Stimulated activated CD4-positive, alpha-beta T cell treated with anti-CD3 and anti-CD28 coated beads, Interleukin-15, amount 100 ng/mL, for 48 hours (primary cell): ENCODE measurements at places on chromosomes 1 and 21.

GRCh38 chr1:228794810-228795209 lies 59.5 kb downstream of the RHOU start:
- DNase-seq, result peak; percentile 39

DNA sequence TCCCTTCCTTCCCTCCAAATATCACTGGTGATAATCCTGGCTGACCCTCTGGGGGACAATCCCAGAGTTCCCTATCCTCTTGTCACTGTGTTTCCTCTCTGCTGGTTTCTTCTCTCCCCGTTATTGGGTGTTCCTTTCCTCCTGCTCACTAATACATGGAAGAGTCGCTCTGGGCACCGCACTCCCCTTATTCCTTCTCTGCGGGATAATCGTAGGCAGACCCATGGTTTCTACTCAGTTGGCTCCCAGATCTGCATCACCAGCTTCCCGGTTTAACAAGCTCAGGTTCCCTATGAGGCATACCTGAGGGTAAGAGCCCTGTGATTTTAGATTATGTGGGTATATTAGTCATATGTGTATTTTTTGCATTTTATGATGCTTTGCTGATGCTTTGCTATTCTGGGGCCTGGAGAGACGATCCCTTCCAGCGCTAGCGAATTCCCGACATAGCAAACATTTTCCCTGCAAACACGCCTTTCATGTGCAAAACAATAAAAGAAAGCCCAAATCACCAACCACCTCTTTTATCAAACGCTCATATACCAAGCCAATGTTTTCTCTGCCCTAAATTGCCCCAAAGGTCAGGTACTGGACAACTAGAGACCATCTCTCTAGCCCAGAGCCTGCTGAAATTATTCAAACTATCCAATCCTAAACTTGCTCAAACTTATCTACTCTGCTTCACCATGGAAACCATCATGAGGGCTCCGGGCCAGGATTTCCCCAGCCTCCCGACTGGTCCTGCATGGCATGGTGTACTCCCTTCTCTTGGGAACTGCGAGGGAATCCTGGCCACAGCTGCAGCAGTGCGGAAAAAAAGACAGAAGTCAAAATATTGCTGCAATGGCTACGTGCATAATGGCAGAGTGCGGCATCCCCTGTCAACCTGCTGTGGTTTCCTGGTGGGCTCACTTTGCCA lies 84.2 kb downstream of the PCP4 start:
- no peak for DNase-seq

- DNase-seq, result no peak
These were observed 80.3 kb downstream of the RNF220 start for GRCh38 chr1:44485229-44485933.

GRCh38 chr1:203660931-203661484 lies 34.4 kb downstream of the ATP2B4 start:
- no peak for DNase-seq

DNA sequence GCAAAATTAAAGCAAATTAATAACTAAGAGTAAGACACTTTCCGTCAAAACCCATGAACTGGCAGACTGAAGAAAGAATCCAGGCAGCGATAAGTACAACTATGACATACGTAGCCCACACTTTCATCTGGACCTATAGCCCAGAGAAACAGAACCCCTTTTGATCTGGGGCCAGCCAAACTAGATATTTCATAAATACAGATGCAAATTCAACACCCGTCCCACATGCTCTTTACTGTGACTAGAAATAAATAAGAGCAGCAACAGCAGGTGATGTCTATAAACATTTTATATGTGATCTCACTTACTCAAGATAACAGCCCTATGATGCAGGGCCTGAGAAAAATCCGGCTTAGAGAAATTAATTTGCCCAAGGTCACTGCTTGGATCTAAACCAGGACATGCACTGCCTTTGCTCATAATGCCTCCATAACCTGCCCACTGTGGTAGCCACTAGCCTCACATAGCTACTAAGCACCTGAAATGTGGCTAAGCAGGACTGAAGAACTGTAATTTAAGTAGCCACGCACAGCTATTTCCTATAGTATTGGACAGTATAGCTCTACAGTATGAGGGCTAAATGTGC lies 130.2 kb downstream of the TGFBR3 start:
- DNase-seq, result no peak

- DNase-seq, result no peak
These were observed 15.3 kb upstream of the FHAD1 start for GRCh38 chr1:15231714-15232201.

DNA sequence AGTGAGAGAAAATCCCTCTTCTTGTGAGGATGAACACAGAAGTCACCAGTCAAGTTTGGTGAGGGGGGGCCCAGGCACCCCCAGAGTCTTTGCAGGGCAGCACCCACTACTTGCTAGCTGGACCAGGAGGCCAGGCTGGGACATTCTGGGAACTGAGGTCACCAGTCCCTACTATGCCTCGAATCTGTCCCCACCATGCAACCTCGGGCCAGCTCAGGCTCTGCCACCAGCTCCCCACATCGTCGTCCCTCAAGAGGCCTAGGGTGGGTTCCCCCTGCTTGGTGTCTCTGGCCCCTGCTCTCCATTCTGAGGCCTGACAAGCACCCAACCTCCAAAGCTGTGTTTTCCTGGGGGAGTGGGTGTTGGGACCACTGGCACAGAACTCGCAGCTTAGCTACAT lies 22.2 kb upstream of the ZNF678 start:
- no peak for DNase-seq

DNA sequence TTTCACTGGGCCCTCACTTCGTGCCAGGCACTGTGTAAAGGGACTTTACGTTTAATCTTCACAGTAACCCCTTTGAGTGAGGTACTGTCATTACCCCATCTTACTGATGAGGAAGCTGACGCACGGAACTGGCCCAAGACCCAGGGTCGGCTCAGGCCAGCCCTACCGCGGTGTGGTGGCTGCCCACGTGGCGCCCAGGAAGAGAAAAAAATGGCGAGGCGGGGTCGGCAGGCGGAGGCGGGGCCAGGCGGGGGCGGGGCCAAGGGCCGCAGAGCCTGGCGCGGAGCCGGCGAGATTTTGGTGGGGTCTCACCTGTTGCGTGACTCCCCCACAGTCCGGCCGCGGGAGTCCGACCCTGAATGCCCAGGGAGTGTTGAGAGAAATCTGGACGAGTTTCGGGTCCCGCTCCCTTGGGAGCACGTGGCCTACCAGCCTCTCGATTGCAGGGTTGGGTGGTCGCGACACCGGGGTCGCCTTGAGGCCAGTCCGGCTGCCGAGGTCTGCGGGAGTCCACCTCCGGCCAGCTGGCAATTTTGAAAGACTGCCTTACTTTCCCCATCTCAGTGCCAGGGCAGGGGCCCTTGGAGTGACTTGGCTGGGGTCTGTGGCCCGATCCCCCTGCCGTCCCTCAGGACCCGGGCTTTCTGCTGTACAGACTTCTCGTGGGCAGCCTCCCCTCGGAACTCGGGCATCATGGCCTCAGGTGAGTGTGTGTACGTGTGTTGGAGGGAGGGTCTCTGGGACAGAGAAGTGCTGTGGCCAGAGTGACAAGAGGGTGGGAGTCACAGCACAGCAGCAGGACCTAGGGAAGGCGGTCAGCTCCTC lies at the start of the genes AMPD2 and GNAT2:
TSS of gene AMPD2 (plus strand) at position 262 of the 825 bp plus-strand sequence. CDS start 1,339 bp downstream, outside the sequence.
TSS of gene GNAT2 (minus strand) at position 41 of the 825 bp plus-strand sequence. CDS start 6,746 bp downstream, outside the sequence.
- peak; percentile 50 for DNase-seq

DNA sequence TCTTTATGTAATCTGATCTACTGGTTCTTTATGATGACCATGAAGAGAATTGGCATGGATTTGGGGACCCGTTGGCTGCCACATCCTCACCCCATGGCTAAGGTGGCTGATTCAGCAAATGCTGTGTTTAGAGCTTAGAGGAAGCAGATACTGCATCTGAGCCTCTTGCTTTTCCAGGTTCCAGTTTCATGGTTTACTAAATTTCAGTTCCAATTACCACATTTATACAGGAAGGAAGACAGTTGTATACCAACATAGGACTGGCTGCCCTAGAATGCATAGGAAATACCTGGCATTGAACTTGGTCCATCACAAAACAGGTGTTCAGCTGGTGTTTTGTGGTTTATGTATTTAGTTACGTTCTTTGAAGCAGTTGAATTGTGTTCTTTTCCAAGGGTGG lies 107.1 kb downstream of the ST3GAL3 start:
- no peak for DNase-seq

GRCh38 chr21:15333951-15334350 lies 269.2 kb upstream of the NRIP1 start:
- DNase-seq, result no peak
